Mononuclear cell (primary cell): ENCODE measurements at places on chromosomes 5 and 9. TPM values are rescaled to one million over a fixed set of nuclear protein-coding genes. Genes with fewer than 3 reads are reported as not detected.

The NEUROG1 gene
- not detected for total RNA-seq

The TNFSF15 gene
- total RNA-seq, result 2.9 TPM

The NTNG2 gene
- 1.3 TPM for total RNA-seq

The TSLP gene
- total RNA-seq, result 0.21 TPM

The MACROH2A1 gene
- total RNA-seq, result 337 TPM

The CDH6 gene
- not detected for total RNA-seq

The INSL4 gene
- total RNA-seq, result not detected

The CLIC3 gene
- total RNA-seq, result 3.4 TPM

The FABP6 gene
- not detected for total RNA-seq

The ORM2 gene
- total RNA-seq, result not detected

The HSPB3 gene
- total RNA-seq, result 0.31 TPM

The ANXA1 gene
- 653 TPM for total RNA-seq

The PTGES gene
- total RNA-seq, result 8.7 TPM

The PPP1R26 gene
- total RNA-seq, result 1.5 TPM

The GPR151 gene
- total RNA-seq, result not detected

The CATSPER3 gene
- total RNA-seq, result 0.10 TPM
